NK-92 treated with Interleukin-12 subunit alpha and Interleukin-12 subunit beta, amount 100 ng/mL, for 24 hours (cell line): ENCODE measurements at places on chromosomes 13 and 19.

GRCh38 chr13:78398743-78399410, 204.5 kb downstream of the POU4F1 start:
- no peak for DNase-seq

- DNase-seq: no peak
Measured at GRCh38 chr19:19064098-19064722, 416 bp downstream of the SLC25A42 start.

- no peak for DNase-seq
Measured at GRCh38 chr13:42380420-42381164, 108.6 kb downstream of the AKAP11 start.

DNA sequence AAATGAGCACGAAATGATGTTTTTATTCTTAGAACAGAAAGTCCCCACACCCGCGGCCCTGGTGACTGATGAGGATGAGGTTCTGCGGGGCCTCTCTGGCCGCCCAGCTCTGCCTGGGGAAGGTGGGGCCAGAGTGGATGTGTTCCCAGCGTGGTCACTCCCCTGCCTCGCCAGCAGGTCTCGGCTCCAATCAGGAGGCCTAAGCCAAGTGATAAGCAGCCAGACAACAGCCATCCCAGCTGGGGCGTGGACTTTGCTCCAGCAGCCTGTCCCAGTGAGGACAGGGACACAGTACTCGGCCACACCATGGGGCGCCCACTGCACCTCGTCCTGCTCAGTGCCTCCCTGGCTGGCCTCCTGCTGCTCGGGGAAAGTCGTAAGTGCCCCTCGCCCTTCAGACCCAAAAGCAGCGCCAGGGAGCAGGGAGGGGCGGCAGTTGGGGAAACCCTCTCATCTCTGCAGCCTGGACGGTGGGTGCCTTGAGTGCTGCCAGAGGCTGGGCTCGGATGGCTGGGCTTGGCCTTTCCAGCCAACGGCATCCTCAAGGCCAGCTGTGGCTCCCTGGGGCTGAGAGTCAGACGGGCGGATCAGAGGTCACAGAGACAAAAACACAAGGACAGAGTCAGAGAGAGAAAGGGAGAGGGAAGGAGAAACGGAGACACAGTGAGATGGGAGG, at the start of gene F10:
Gene F10, plus strand, starts transcription at position 250 of the 676 bp plus-strand sequence. Its CDS starts 57 bp downstream, at position 307.
- DNase-seq: no peak

DNA sequence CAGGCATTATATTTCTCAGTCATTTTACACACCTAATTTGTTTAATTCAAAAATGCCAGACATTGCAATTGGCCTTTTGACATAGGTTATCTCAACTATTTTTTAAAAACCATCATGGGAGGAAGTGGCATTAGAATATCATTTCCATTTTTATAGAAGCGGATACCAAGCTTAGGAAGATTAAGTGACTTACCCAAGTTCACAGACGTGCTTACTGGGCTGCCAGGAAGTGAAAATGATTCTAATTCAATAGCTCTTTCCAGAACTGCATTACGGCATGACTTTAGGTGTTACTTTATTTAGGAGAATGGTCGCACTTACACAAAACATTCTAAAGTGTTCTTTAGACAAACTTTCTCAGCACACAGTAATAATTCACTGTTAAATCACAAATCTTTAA, 231.9 kb downstream of the KLF12 start:
- no peak for DNase-seq

DNA sequence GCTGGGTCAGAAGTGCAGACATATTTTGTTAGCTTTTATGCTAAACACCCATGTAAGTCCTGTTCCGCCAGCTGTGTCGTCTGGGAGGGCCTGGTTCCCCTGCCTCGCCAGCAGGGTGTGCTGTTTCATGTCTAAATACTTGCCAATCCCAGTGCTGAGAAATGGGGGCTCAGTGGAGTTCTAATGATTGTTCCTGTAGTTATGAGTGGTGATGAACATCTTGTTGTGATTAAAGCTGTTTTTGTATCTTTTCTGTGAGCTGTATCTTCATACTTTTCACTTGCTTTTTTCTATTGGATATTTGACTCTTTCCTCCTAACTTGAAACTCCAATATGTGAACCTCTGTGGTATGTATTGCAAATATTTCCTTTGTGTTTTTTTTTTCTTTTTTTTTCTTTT, 32.7 kb downstream of the KDM4B start:
- no peak for DNase-seq

- DNase-seq: no peak
Measured at GRCh38 chr19:22526661-22527272, 104.6 kb upstream of the ZNF98 start.

DNA sequence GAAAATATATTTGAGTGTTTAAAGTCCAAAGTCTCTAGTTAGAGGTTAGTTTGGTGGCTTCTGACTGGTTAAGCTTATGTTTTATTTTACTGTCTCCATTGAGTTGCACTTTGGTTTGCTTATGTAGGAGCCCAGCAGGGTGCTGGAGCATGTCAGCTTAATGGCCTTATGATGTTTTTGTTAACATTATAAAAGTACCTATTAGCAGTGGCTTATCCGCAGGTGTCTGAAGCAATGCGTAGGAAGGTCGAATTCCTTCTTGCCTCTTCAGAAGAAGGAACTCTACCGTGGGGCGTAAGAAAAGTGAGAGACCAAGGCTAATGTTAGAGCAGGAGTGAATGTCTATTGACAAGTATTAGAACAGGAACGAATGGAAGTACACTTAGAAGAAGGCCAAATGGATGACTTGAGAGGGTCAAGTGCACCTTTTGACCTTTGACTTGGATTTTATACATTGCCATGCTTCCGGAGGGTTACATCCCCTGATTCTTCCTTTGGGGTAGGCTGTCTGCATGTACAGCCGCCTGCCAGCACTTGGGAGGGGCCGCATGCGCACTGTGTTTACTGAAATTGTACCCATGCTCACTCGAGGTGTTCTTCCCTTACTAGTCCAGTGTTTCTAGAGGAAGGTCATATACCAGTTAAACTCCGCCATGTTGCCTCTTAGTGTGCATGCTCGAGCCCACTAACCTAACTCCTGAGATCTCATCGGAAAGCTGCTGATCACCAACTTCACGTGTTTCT, 793.9 kb upstream of the PCDH9 start:
- no peak for DNase-seq

DNA sequence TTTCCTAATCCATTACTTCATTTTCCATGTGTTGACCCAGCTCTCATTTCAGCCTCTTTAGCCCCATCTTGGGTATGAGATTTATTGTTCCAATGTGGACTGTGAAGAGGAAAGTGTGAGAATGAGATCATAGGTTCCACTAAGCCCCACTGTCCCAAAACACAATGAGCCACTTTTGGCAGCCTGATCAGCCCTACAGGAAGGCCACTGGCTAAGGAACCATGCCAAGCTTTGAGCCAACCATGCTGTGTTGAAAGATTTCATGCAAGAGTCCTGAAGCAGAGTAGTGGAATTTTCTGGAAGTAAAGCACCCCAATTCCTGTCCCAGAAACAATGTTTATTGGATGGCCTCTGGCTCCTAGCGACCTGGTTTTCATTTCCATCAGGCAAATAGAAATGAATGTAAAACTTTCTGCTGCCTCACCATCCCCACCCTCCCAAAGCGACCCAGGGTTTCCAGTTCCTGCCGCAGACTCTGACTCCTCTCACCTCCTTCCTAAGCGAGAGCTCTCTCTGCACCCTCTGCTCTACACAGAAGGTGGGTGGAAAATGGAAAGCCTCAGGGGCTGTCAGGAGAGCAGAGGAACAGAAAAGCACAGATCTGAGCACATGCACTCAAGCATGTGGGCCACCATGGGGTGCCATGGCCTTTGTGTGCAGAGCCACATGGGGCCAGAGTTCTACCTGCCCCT, 73.1 kb downstream of the KCTD12 start:
- DNase-seq: no peak

GRCh38 chr19:48501494-48502349, 9.9 kb downstream of the LMTK3 start:
- no peak for DNase-seq

GRCh38 chr13:44305917-44306370, 67.7 kb upstream of the SERP2 start:
- peak; percentile 10 for DNase-seq

GRCh38 chr19:16042533-16043085, 33.7 kb upstream of the TPM4 start:
- DNase-seq: no peak

DNA sequence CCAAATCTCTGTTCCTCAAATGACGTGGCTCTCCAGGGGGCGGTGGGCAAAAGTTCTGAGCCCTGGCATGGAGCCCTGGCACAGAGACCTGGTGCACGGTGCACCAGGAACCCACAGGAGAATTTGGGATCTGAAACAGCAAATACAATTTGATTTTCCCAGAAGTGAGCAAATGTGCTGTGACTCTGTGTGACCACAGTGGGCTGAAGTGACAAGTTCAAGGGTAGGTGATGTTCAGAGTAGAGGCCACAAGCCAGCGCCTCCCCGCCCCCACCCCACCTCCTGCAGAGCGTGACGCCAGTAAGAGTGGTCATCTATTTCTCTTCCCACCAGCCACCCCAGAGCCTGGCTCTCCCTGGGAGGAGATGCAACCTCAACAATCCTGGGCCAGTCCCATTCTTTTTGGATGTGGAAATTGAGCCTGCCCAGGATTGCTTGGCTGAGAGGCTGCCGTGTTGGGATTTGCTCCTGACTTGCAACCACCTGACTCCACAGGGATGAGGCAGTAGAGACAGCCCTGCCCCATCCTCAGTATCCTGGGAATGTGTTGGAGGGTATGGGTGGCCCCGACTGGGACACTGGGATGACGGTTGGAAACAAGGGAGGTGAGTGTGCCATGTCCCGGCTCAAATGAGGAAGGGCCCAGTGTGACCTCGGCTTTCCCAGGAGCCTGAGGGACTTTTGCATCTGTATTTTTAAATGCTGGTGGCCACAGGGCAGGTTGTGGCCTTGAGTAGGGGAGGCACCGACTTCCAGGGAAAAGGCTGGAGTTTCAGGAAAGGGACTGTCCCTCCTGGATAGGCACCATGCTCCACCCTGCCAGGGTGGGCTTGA, 11.1 kb upstream of the BCL3 start:
- DNase-seq: peak; percentile 71

DNA sequence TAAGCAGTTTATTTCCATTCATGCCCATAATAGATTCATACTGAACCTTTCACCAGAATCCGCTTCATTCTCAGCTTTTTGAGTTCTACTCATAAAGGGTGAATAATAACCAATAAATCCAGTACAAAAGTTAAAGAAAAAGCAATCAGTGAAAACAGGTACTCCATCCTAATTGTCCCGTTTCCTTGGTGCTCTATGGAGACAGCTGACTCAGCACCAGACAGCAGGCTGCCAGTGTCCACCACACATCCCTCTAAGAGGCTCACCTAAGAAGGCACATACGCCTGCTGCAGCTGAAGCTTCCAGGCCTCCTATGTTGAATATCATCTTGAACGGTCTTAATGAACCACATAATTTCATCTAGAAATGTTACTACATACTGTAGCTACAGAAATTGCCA, 27.3 kb downstream of the MYO16 start:
- DNase-seq: no peak

GRCh38 chr19:1908364-1908678, 3.1 kb downstream of the ADAT3 start:
- no peak for DNase-seq

GRCh38 chr13:107035186-107035585, 467.2 kb upstream of the ARGLU1 start:
- no peak for DNase-seq

DNA sequence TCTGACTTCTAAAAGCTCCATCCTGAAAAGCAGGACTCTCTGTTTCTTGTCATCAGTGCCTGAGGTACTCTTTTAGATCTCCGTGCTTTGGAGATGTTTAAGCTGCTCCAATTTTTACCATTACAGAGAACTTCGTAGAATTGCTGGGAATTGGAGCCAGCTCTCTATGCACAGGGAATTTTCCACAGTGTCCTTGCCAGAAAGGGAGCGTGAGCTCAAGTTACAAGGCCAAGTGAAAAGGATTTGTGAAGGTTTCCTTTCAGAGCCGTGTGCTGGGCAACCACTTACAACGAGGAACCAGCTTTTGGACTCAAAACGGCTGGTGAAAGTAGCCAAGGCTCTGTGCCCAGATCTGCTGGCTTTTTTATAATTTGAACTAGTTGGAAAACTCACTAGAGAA, 82.6 kb downstream of the NUFIP1 start:
- DNase-seq: no peak

GRCh38 chr13:93561576-93562225, 335.1 kb downstream of the GPC6 start:
- no peak for DNase-seq

DNA sequence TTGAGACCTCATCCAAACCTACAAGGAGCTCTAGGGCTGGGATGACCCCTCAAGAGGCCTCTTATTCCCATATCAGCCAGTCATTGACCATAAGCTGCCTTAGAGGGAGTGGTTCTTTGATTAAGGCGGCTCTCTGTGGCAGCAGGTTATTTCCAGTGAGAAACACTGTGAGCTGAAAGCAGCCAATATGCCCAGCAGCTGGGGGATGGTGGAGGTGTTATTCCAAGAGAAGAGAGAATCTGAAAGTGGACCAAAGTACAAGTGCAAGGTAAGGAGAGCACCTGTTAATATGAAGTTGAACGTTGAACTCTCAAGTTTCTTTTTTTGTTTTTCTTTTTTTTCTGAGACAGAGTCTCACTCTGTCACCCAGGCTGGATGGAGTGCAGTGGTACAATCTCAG, 20.2 kb upstream of the FNDC3A start:
- no peak for DNase-seq

DNA sequence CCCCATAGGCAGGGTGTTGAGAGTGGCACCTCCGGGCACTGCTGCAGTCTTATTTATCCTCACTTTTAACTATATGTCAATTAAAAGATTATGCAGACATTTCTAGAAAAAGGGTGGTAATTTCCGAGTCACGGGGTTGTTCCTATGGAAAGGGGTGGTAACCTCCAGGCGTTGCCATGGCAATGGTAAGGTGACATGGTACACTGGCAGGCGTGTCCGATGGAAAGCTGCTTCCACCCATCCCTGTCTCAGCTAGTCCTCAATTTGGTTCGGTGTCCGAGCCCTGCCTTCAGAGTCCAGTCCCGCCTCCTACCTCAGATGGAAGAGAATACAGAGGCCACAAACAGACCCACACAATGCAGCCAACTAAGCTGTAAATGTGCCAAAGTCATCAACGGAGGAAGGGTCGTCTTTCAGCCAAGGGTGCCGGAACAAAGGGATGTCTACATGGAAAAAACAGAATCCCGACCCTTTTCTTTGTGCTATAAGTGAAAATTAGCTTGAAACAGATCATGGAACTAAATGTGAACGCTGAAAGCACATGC, 72.6 kb upstream of the C13orf46 start:
- DNase-seq: no peak

DNA sequence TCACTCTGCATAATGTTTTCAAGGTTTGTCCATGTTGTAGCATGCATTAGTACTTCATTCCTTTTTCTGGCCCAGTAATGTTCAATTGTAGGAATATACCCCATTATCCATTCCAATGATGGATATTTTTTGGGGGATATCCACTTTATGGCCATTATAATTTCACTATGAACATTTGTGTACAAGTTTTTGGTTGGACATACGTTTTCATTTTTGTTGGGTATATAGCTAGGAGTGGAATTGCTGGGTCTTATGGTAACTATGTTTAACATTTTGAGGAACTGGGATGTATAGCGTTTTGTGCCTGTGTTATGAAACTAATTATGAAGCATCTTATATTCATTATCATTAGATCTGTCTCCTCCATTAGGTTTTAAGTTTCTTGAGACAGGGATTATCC, 191.6 kb downstream of the TM9SF2 start:
- no peak for DNase-seq

- no peak for DNase-seq
Measured at GRCh38 chr13:92218615-92219014, 820.2 kb downstream of the GPC5 start.
